Fibroblast of skin of left biceps (primary cell): ENCODE measurements at places on chromosomes 1 and 21.
A peak's percentile ranks its signal among the peaks of the same experiment; 100 is the strongest.

DNA sequence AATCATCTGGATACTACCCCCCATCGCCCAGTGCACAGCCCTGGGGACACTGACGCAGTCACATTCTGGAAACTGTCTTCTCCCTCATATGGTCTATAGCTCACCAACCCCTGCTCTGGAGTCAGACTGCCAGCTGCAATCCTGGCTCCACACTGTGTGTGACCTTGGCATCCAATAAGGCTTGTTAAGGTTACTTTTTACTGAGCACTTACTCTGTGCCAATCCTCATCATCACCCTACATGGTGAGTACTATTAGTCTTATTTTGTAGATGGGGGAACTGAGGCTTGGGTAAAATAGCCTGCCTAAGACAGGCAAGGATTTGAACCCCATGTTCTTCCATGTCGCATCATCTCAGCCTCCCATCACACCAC lies 34.9 kb downstream of the AHDC1 start:
- DNase-seq: no peak

DNA sequence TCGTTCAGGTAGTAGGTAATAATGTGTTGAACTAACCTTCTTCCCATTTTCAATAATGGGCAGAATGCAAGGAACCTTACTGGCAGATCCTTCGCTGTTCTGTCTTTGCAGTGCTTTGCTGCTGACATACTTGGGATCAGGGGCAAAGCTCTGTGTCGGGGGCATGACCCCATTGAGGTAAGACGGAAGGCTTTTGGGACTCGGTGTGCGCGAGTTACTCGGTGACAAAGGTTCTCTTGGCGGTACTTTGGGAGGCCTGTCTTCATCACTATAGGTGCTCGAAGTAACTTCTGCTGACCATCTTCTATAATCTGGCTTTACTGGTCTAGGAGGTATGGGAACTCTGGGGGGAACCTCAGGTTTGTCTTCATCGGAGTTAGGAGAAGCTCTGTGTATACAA lies 12.7 kb downstream of the ERRFI1 start:
- DNase-seq: no peak

- DNase-seq: peak; percentile 12
Observed at GRCh38 chr1:213123536-213123935, 72.5 kb downstream of the RPS6KC1 start.

- DNase-seq: no peak
Observed at GRCh38 chr1:222384531-222384930, 163.4 kb downstream of the HHIPL2 start.

DNA sequence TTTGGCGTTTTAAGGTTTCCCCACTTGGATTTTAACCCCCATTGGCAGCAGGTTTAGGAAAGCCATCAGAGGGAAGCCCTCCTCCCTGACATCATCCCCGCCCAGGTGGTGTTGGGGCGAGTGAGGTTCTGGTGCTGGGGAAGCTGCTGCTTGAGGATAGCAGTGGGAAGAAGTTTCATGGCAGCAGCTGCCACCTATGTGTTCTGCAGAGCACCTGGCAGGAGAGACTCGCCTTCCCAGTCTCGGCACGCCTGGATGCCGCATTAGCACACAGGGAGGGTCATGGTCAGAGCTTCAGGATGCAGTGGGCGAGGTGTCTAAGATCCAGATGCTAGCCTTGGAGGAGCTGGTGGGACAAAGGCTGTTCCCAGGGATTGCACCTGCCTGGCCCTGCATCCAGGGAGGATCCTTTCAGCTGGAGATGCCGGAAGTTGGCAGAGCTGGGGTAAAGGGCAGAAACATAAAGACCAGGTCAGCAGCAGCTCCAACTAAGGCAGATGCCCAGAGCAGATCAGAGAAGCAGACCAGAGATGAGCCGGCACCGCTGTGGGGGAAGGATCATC lies 33.9 kb downstream of the ABCG1 start:
- no peak for DNase-seq

- no peak for DNase-seq
Observed at GRCh38 chr1:19780267-19780877, 19.3 kb downstream of the TMCO4 start.

- DNase-seq: no peak
Observed at GRCh38 chr1:51592711-51593110, 24.2 kb upstream of the OSBPL9 start.

GRCh38 chr1:74592580-74593355 lies 80.4 kb upstream of the LRRC53 start:
- no peak for DNase-seq

GRCh38 chr1:245099401-245099800 lies 55.4 kb upstream of the KIF26B start:
- no peak for DNase-seq
